ENCODE measurements at places on chromosomes 7 and 10.

DNA sequence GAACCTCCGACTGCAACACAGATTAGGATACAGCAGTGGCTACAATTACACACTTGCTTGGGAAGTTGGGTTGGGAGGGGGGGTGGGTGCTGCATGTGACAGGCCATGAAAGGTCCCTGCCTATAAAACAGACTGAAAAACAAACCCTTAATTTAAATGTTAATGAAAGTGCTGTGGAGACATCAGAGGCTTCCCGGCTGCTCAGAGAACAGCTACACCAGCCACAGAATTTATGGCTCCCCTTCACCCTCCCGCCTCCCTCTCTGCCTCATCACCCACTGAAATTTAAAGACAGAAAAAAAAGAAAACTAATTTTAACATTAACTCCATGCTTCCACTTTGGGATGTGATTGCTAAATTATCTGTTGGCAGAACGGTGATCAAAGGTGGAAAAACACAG is 34.7 kb downstream of the FBXW4 start:
- no peak for DNase-seq

DNA sequence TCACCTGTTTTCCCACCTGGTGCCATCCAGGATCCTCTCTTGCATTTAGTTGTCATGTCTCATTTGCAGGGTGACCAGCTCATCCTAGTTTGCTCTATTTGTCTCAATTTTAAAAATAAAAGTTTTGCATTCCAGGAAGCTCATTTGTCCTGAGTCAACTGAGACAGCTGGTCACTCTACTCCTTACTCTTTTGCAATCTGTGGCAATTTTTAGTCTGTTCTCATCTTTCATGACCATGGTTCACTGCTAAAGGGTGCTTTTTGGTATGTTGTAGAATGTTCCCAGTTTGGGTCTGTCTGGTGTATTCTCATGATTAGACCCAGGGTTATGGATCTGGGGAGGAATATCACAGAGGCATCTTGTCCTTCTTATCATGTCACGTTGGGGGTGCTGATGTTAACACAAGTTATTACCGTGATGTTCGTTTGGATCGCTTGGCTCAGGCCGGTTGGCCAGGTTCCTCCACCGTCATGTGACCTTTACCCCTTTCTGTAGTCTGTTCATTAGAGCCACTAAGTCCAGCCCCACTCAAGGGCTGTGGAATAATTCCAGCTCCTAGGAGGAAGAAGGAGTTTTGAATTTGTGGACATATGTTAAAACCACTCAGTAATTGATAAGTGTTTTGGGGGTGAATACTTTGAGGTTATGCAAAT is 103.3 kb upstream of the IGFBP3 start:
- no peak for DNase-seq

DNA sequence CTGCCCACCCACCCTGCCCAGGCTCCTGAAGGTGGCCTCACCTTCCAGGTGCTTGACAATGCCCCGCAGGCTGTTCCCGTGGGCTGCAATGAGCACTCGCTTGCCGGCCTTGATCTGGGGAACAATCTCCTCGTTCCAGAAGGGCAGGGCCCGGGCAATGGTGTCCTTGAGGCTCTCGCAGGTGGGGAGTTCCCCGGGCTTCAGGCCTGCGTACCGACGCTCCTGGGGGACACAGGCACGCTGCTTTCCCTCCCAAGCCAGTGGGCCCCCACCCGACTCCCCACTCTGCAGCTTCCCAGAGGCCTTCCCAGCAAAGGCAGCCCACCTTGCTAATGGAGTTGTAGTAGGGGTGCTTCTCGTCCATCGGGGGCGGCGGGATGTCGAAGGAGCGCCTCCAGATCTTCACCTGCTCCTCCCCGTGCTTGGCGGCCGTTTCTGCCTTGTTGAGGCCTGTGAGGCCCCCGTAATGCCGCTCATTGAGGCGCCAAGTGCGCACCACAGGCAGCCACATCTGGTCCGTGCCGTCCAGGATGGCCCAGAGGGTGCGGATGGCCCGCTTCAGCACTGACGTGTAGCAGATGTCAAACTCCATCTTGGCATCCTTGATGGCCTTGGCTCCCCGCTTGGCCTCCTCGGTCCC is 456 bp downstream of the PGAM2 start:
- DNase-seq, result no peak

- no peak for DNase-seq
These were observed 89.6 kb downstream of the ITIH5 start for GRCh38 chr10:7577176-7577575.

- DNase-seq, result no peak
These were observed 81.0 kb upstream of the CACUL1 start for GRCh38 chr10:118835682-118836326.

DNA sequence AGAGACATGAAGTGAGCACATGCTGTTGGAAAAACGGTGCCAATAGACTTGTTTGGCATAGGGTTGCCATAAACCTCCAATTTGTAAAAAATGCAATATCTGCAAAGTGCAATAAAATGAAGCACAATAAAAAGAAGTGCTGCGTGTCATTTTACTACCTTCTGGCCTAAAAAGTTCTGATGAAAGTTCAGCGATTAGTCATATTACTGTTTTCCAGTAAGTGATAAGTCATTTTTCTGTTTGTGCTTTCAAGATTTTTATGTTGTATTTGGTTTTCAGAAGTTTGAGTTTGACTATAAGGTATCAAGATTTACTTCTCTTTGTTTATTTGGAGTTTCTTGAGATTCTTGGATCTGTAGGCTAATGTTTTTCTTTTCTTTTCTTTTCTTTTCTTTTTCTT is 16.8 kb downstream of the AOAH start:
- no peak for DNase-seq

GRCh38 chr7:34751725-34752643 is 94.0 kb downstream of the NPSR1 start:
- DNase-seq, result no peak

DNA sequence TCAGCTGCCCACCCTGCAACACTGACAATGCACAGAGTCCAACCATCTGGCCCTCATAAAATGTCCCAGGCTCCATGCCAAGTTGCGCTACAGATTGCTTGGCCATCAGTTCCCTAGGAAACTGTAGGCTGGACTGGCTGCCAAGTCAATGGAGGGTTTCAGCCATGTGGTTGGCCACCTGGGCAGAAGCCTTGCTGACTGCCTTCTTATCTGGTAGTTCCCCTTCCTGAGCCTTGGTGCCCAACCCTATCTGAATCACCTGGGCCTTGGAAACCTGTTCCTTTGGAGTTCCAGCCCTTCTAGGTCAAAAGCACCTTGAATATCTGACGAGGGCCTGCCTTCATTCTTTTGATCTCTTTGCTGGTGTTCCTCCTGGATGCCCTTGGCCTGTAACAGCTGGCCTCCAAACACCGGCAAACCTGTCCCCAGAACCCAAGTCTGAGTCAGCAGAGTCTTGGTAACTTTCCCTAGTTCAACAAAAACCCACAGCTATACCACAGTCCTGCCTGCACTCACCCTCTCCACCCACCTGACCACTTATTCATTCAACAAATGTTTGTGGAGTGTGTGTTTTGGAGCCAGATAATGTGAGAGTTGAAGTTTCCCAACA is 37.4 kb upstream of the KDM7A start:
- no peak for DNase-seq

DNA sequence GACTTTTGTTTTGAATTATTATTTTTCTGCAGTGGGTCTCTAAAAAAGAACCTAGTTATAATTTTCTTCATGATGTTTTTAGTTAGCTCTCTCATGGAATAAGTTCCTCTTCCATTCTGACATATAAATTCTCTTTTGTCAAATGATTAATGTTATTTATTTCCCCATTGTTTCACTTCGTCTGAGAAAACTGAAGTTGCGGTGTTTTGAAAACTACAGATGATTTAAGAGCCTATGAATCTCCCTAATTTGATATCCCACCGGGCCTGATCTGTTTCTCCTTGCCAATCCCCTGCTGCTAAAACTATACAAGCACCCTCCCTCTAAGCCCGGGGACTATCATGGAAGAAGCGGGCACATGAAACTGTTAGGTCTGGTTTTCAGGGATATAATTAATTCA is 41.4 kb downstream of the HTR7 start:
- no peak for DNase-seq

DNA sequence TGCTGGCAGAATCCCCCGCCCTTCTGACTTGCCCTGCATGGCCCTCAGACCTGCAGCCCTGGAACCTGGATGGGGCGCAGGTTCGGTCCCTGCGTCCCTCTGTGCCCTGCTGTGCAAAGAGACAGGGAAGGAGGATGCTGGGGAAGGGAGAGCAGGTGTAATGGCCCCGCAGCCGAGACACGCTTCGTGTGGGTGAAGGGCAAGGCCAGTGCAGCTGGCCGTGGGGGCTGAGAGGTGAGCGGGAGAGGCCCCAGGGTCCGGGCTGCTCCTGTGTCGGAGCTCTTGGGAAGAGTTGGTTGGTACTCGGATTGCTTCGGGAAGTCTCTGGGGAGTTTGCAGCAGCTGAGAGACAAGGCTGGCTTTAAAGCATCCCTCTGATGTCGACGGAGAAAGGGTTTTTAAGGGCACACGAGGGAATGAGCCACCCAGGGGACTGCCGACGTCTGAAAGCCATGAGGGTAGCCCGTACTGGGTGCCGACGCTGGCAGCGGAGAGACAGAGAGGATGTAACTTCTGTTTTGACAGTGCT is 6.5 kb downstream of the ELFN1 start:
- no peak for DNase-seq

- DNase-seq, result no peak
These were observed at the start of gene TBX20 for GRCh38 chr7:35253710-35254495. Gene TBX20, minus strand, starts transcription at chr7:35254100. Its CDS starts 480 bp downstream, at chr7:35253620.

GRCh38 chr7:7148798-7149481 is 33.4 kb upstream of the C1GALT1 start:
- DNase-seq, result no peak

GRCh38 chr7:15461576-15461975 is 100.2 kb downstream of the AGMO start:
- no peak for DNase-seq

DNA sequence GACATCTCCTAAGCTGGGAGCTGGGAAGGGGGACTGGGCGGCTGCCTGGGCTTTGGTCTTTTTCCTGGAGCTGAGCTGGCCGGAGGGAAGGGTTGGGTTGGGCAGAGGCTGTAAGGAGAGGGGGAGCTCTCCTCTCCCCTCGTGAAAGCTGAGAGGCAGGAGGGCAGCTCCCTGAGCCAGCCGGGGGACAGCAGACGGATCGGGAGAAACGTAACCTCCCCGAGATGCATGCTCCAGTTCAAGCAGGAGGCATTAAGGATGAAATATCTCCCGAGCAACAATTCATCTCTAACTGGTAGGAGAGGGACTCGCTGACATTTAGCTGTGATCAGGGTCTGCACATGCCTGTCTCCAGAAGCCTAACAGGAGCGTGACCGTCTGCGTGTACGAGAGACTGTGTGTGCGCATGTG is 19.9 kb upstream of the LBX1 start:
- DNase-seq, result no peak

GRCh38 chr10:131963350-131963749 is 18.4 kb downstream of the BNIP3 start:
- no peak for DNase-seq

- no peak for DNase-seq
These were observed 52.9 kb upstream of the CACUL1 start for GRCh38 chr10:118807512-118808305.

GRCh38 chr10:15321431-15322341 is 49.4 kb downstream of the FAM171A1 start:
- DNase-seq, result no peak

GRCh38 chr10:1205450-1206030 is 149.4 kb downstream of the WDR37 start:
- DNase-seq, result no peak

DNA sequence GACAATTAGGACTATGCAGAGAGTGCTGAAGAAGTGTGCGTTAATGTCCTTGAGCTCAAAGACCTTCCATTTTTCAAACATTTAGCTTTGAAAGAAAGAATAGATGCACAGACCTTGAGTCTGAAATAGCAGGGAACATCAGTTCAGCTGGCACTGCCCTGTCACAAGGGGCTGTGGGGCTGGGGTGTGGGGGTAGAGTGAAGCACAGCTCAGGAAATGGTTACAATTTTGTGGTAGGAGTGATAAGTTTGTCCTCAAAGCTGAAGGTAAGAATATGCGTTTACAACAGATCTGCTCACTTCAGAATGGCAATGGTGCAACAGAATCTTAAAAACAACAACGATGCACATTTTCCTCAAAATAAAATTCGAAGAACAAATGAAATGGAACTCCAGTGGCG is 33.6 kb downstream of the SMKR1 start:
- DNase-seq, result no peak

DNA sequence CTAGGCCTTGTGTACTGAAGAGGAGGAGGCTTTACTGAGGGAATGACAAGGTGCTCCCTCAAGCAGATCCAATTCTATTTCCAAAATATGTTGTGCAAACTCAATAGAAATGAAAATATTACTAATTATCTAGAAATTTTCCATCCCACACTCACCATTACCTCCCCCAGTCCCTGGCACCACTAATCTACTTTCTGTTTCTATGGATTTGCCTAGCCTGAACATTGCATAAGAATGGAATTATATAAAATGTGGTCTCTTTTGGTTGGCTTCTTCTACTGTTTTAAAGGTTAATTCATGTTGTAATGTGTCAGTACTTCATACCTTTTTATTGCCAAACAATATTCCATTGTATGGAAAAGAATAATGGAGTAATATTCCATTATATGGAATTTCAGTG is 18.7 kb upstream of the NUB1 start:
- no peak for DNase-seq

DNA sequence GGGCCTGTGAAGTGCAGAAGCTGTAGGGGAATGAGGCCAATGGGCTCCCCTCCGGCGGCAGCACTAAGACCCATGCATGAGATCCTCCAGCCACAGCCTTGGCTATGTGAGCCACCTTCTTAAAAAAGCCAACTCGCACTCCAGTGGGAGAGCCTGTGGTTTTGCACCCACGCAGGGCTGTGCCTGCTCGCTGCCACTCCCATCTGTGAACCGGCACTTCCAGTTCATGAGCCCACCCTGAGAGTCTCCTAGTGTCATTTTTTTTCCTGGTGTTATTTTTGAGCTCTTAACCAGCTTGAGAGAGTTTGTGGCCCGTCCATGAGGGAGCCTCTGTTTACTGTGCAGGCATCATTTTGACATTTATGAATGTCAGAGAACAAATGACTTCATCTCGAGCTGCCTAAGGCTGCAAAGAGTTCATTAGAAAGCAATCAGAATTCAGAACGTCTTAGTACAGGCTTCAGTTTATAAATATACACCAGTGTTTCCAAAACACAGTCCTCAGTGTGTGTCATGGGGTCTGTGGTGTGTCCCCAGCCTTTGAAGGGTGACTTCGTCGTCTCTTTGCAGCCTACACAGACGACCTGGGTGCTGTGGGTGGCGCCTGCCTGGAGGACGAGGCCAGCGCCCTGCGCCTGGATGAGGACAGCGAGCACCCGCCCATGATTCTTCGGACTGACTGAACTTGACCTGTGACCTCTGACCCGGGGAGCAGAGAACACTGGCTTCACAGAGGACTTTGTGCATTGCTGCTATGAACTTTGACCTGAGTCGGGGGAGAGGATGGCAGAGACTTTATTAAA is 40.4 kb downstream of the WIPI2 start:
- DNase-seq, result no peak

All from stimulated activated CD8-positive, alpha-beta memory T cell treated with anti-CD3 and anti-CD28 coated beads, Interleukin-4, amount 100 ng/mL, for 1 hour (primary cell).